Stimulated activated CD8-positive, alpha-beta memory T cell treated with anti-CD3 and anti-CD28 coated beads, Interleukin-4, amount 100 ng/mL, for 4 hours (primary cell): ENCODE measurements at places on chromosomes 12 and 14.

DNA sequence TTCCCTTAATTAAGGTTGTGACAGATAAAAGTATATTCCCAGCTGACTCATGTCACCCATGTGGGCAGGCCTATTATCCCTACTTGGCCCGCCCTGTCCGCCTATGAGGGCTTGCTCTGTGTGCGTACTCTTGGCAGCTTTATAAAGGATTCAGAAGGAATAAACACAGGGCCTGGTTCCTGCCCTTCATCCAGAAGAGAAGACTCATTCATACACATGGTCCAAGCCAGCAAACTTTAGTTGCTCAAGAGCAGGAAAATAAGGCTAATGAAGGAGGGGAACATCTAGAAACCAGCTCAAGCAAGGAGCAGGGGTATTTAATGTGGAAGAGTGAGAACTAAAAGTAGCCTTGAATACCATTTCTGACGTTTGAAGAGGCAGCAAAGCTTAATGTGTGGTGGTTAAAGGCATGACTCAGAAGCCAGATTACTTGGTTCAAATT is 141.9 kb downstream of the CRADD start:
- no peak for DNase-seq

DNA sequence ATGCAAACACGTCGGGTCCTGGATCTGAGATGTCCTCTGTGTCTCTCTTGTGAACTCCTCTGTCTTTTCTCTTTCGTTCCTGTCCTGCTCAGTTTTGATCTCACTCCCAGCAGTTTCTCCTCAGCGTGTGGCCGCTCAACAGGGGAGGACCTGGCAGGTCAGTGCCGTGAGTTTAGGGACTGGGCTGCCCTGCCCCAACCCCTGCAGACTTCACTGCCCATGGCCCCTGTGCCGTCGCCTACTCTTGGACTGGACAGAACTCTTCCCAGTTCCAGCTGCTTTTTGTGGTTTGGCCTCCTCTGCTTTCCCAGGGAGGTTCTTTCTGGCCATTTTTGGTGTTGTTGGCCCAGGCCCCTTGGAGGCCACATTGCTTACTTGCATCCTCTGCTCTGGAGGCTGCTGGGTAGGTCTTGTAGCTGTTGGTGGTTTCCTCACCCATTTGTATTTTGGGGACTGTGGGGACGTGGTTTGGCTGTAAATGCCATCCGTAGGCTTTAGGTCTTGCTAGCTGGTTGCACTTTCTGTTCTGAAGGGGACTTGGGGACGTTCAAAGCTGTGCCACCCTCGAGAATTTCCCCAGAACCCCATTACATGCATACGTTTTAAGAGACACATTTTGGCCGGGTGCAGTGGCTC is 20.0 kb upstream of the DNAH10 start:
- no peak for DNase-seq

- no peak for DNase-seq
These were observed 51.5 kb upstream of the SLC2A13 start for GRCh38 chr12:40157336-40157735.

DNA sequence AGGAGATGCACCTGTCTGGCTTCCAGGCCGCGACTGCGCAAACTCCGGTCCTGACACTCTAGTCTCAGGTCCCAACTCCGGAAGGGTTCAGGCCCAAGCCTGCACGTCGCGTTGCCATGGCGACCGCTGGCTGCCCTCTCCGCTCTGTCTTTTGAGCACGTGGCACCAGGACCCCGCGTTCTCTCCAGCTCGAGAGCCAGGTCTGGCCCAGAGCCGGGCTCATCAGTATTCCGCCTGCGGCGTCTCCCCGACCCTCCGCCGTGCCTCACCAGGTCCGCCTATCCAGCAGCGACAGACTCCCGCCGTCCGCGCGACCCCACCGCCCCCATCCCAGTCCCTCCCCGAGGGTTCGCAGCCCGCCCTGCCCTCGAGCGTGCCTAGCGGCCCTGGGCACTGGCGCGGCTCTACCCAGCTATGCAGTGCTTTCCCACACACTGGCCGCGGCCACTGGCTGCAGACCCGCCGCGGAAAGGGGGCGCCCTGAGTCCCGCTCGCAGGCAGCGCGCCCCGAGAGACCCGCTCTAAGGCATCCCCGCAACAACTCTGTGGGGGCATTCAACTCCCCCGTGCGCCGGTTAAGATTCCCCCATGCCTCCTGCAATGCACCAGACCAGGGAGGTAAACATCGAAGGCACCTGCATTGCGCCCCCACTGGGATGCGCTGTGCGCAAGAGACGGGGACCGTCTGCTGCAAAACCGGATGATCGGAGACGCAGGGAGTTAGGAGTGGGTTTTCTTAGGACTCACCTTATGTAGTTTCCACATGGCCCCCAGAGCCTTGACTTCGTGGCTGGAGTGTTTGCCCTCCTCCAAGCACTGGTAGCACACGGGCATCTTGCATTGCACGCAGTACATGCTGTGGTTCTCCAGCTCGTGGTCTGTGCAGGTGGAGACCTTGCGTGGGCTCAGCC is 1.3 kb downstream of the TRIM9 start:
- DNase-seq, result no peak

GRCh38 chr12:69821456-69822159 is 3.4 kb upstream of the MYRFL start:
- no peak for DNase-seq

GRCh38 chr12:106213662-106214061 is 34.2 kb downstream of the CKAP4 start:
- DNase-seq, result no peak

DNA sequence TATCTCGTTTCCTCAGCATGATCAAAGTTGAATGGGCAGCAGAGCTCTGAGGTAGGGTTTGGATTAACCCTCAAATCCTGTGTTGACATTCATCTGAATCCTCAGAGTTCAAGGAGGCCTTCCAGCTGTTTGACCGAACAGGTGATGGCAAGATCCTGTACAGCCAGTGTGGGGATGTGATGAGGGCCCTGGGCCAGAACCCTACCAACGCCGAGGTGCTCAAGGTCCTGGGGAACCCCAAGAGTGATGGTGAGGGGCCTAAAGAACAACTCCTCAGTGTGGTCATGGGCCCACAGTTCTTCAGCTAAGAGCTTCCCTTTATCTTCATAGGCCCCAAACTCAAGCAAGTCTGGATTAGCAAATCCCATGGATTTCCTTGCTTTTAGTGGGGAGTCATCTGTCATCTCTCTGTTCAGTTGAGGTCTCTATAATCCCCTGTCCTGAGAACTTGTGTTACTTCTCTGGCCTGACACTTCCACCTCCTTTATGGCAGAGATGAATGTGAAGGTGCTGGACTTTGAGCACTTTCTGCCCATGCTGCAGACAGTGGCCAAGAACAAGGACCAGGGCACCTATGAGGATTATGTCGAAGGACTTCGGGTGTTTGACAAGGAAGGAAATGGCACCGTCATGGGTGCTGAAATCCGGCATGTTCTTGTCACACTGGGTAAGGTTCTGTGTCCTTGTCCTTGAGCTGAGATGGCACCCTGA is 1.5 kb downstream of the MYL6 start:
- no peak for DNase-seq

DNA sequence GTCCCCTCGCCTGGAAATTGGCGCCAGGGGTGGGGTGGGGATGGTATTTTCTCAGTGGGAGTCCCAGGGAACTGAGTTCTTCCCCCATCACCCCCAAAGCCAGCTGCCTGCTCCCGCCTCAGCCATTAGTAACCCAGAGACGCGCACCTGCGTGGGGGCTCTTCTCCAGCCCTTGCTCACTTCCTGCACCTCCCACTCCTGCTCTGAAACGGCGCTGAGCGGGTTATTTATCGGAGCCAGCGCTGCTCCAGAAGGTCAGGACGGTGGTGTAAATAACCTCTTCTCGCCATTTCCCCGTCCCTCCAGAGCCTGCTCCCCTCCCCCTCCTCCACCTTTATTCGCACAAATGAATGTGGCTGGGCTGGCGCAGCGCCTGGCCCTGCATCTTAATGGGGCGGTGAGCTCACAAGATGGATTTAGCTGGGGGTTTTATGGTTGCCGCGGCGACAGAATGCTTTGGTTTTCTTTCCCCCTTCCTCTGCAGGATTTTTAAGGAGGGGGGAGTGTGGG is 12.2 kb downstream of the GPR84 start:
- DNase-seq, result no peak

GRCh38 chr12:130559806-130560205 is 156.3 kb downstream of the RIMBP2 start:
- no peak for DNase-seq

GRCh38 chr12:45974883-45975282 is 15.5 kb downstream of the SCAF11 start:
- no peak for DNase-seq

- no peak for DNase-seq
These were observed 223.3 kb downstream of the BCAT1 start for GRCh38 chr12:24725616-24726015.

GRCh38 chr12:112190231-112191025 is 65.1 kb downstream of the TRAFD1 start:
- no peak for DNase-seq

DNA sequence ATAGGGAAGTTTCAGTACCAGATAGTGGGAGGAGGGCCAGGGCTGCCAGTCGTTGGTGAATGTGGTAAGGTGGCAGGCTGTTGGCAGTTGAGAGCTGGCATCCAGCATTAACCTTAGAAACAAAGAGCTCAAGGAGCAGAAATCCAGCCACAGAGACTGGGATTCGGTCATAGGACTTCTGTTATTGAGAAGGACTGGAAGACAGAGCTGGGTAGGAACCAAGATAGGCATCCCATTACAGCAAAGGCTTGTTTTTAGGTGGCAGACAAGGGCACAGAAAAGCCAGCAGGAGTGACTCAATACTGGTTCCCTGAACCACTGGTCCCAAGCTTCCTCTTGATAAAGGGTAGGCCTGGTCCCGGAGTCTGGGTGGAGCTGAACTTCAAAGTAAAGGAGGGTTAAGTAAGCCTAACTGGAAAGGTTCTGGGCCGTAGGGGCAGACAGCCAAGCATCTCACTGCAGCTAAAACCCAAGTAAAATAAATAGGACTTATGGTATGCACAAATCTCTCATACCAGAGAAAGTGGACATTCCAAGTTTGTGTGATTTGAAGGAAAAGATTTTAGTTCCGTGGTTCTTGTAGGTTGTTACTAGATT is 147.9 kb downstream of the ETV6 start:
- DNase-seq, result no peak

DNA sequence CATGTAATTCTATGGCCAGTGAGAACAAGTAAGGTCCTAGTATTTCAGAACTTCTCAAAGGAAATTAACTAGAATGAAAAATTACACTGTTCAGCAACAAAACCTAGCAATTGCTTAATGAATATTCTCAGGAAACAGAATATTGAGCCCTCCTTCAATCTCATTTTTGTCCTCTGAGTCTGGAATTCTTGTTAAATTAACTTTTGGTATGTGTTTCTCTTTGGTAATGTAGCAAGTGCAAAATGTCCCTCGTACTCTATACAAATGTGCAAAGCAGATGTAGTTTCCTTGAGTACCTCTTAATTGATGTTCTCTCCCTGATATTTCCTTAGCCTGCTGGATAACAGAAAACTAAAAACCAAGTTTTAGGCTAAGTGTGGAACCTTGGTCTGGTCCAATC is 190.8 kb upstream of the CNOT2 start:
- DNase-seq, result no peak

DNA sequence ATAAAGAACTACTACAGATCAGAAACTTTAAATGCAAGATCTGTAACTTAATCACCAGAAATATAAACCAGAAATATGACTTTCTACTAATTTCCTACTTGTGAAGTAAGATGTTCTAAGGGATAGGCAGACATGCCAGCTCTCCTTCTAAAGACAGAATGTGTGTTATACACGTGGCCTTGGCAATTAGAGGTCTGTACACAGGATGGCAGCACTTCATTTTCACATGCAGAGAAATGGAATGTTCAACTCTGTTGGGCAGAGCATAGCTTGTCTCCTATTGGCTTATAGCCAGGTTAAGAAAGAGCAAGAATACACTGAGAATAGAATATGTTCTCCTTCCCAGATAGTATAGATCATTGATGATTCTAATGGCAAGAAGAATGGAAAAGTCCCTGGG is 403.8 kb downstream of the DAD1 start:
- no peak for DNase-seq

GRCh38 chr12:44497044-44497443 is 379.1 kb downstream of the NELL2 start:
- no peak for DNase-seq

- no peak for DNase-seq
These were observed 218.7 kb upstream of the NOS1 start for GRCh38 chr12:117580015-117580717.

GRCh38 chr14:29085546-29085945 is 319.0 kb downstream of the FOXG1 start:
- no peak for DNase-seq

- DNase-seq, result no peak
These were observed 339.5 kb downstream of the DPF3 start for GRCh38 chr14:72554401-72554800.
